ENCODE measurements at places on chromosomes 2 and 18. TPM values are rescaled to one million over a fixed set of nuclear protein-coding genes. Genes with fewer than 3 reads are reported as not detected.

DNA sequence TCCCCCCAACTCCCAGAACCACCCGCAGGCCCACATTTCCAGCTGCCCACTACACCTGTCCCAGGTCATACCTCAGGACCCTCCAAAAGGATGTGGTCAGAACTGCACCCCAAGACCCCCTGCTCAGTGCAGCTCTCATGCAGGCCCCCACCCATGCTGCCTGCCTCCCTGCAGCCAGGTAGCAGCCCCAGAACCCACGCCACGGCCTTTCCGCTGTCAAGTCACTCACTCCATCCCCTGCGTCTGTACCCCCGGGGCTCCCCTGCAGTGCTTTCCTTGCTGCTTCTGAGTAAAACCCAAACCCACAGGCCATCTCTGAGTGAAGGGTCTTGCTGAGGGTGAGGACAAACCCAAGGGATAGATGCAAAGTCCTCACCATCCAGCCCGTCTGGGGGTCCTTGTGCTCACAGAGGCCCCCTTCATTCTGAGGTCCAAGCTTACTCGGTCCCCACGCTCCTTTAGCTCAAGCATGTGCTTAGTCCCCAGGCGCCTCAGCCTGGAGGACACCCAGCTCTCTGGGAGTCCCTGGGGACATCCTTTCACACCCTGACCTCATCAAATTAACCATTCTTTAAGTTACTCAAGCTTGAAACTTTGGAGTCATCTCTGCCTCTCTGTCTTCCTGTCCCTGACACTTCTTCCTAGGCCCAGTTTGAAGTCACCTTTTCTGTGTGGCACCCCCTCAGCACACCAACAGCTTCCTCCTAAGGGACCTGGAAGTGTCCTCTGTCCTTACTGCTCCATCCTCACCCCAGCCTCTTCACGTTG, 130.1 kb downstream of the SMAD7 start:
- peaks cover 80% of the 10 kb centered on the region for H3K4me1 ChIP-seq
- peak overlapping the region; percentile 87 for H3K27ac ChIP-seq
- H3K27me3 ChIP-seq: no peaks in the 10 kb centered on the region

DNA sequence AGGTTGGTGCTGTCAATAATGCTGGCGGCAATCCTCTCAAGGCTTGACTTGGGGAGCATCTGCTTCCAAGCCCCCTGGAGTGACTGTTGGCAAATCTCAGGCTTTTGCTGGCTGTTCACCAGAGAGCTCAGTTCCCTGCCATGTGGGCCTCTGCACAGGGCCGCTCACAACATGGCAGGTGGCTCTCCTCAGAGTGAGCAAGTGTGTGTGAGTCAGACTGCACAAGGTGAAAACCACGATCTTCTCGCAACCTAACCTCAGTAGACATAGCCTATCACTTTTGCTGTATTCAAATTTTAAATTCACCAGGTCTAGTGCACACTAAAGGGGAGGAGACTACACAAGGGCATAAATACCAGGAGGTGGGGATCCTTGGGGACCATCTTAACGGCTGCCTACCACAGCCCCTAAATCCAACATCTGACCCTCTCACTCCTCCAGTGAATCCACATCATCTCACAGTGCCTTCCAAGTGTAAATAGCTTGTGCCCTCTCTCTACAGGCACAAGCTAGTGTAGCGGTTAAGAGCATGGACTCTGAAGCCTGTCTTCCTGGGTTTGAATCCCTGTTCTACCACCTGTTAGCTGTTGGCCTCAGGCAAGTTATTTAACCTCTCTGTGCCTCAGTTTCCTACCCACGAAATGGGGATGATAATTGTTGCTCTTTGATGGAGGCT, 187.7 kb upstream of the CXCR4 start:
- peak; percentile 63 for DNase-seq
- H3K4me1 ChIP-seq: peaks cover 13% of the 10 kb centered on the region
- H3K4me3 ChIP-seq: no peak overlapping the region
- peaks cover 9% of the 10 kb centered on the region for H3K27me3 ChIP-seq
- H3K27ac ChIP-seq: peak overlapping the region; percentile 77

DNA sequence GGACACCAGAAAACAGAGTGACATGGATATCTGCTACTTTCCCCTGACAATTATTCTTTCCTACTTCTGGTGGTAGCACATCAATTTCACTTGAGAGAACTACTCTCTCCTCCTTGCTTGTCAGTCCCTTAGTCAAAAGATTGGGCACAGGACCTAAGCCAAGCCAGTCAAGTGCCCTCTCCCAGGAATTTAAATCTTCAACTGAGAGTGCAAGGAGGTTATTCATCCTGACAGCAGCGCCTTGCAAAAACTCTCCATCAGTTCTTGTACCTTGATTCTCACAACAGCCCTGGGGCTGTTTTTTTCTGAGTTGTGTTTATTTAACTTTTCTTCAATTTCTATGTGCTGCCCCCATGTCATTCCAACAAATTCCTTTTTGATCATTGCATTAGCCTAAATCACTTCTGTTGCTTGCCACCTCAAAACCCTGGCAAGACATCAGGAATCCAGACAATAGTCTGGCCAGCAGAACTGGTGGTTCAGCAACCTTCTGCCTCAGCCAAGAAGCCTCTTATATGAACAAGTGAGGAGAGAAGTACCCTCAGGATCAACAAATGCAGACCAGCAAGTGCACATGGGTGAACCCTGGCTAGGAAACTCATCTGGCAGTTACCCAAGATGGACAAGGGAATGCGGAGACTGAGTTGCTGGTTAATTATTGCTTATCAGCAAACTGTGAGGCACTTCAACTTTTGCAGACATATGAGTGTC, 19.4 kb downstream of the COL4A3 start:
- no peaks in the 10 kb centered on the region for H3K36me3 ChIP-seq
- no peak for DNase-seq
- H3K27me3 ChIP-seq: peaks cover 6% of the 10 kb centered on the region
- no peak overlapping the region for H3K4me3 ChIP-seq

- H3K4me3 ChIP-seq: no peak overlapping the region
- no peaks in the 10 kb centered on the region for H3K4me1 ChIP-seq
- no peaks in the 10 kb centered on the region for H3K27me3 ChIP-seq
- H3K36me3 ChIP-seq: no peaks in the 10 kb centered on the region
- no peak for DNase-seq
Measured at GRCh38 chr2:228318218-228318617, 136.7 kb upstream of the SPHKAP start.

GRCh38 chr2:70745276-70745825, 22.6 kb downstream of the ADD2 start:
- no peak for DNase-seq
- no peaks in the 10 kb centered on the region for H3K36me3 ChIP-seq
- no peaks in the 10 kb centered on the region for H3K4me1 ChIP-seq

DNA sequence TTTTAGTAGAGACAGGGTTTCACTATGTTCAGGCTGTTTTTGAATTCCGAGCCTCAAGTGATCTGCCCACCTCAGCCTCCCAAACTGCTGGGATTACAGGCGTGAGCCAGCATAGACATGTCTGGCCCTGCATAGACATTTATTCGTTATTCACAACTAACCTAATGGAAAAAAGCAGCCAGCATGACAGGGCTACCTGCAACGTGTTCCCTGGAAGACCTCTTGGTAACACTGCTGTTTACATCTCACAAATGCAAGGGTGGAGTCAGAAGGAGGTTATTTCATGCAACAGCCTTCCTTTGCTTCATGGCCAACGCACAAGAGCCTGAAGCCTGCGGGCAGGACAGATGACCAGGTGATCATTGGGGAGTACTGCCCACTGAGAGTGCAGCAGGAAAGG, 9.2 kb downstream of the SERPINE2 start:
- no peak overlapping the region for H3K27ac ChIP-seq
- peaks cover 8% of the 10 kb centered on the region for H3K27me3 ChIP-seq

DNA sequence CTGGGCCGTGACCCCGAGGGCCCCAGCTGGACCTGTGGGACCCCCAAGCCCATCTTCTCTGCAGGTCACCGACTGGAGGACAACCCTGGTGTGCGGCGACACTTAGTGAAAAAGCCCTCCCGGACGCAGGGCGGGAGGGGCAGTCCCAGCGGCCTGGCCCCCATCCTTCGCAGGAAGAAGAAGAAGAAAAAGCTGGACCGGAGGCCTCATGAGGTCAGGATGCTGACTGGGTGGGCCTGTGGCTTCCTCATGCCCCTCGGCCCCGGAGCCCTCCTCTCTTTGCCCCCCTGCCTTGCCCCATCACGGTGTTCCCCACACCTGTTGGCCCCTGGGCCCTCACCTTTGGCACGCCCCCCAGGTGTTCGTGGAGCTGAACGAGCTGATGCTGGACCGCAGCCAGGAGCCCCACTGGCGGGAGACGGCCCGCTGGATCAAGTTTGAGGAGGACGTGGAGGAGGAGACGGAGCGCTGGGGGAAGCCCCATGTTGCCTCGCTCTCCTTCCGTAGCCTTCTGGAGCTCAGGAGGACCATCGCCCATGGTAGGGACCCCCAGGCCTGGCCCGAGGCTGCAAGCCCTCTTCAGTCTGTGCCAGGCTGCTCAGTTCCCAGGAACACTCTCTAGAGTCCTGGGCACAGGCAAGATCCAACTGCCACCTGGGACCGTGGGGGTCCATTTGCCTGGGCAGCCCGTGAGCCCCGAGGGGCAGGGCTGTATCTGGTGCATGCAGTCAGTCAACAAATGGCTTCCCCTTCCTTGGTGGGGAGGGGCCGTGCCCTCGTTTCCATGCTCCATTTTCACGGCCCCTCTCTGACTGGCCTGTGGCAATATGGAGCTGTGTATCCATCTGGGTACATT, 4.7 kb downstream of the SLC4A3 start:
- no peak for DNase-seq
- H3K27ac ChIP-seq: no peak overlapping the region
- H3K36me3 ChIP-seq: no peaks in the 10 kb centered on the region
- H3K27me3 ChIP-seq: peaks cover 9% of the 10 kb centered on the region

DNA sequence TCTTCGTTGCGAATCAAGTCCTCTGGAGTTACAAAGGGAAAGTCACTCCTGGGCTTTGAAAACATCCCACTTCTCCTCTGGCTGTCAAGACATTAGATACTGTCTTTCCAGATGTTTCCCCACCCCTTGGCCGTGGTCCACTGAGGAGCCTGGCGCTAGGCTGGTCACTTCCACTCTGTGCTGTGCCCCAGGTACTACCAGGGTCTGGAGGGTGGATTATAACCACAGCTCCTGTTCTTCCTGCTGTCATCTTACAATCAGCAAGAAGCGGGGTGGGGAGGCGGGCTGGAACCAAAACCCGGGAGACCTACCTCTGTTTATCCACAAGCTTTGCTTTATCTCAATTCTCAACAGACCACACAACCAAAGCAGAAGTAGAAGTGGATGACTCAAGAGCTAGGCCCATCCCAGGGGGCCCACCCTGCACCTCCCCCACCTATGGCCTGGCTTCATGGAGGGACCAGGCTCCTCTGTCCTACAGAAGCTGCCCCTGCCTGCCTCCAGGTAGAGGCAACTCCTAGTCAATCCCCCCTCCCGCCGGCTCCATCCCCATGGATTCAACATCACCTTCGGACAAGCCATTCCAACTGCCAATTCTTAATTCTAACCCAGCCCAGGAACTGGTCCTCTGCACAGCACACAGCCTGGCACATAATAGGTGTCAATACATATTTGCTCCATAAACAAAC, 17.8 kb downstream of the SMAD7 start:
- peak overlapping the region; percentile 94 for H3K27ac ChIP-seq
- DNase-seq: no peak
- peak overlapping the region; percentile 82 for H3K4me3 ChIP-seq
- peaks cover 99% of the 10 kb centered on the region for H3K4me1 ChIP-seq
- H3K27me3 ChIP-seq: peaks cover 43% of the 10 kb centered on the region

DNA sequence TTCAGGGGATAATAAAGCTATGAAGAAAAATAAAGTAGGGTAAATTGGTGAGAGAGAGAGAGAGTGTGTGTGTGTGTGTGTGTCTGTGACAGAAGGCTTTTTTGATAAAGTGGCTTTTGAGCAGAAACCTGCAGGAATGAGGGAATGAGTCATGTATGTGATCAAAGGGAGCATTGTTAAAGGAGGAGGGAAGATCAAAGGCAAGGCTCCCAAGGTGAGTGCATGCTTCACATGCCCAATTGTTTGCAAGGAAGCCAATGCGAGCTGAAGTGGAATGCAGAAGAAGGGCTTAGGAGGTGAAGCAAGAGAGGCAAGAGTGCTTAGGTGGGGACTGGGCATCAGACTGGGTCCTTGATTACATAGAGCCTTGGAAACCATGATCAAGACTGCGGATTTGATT, 96.8 kb downstream of the DNAH6 start:
- H3K4me3 ChIP-seq: no peak overlapping the region
- H3K4me1 ChIP-seq: no peaks in the 10 kb centered on the region
- H3K27ac ChIP-seq: no peak overlapping the region
- H3K27me3 ChIP-seq: peaks cover 5% of the 10 kb centered on the region
- H3K36me3 ChIP-seq: peaks cover 3% of the 10 kb centered on the region

GRCh38 chr2:195413422-195413821, 243.6 kb upstream of the SLC39A10 start:
- H3K4me1 ChIP-seq: no peaks in the 10 kb centered on the region
- no peaks in the 10 kb centered on the region for H3K36me3 ChIP-seq
- H3K4me3 ChIP-seq: no peak overlapping the region
- no peak for DNase-seq
- no peaks in the 10 kb centered on the region for H3K27me3 ChIP-seq
- H3K27ac ChIP-seq: no peak overlapping the region

The CCDC141 gene
- 0.69 TPM for polyA plus RNA-seq

The ATP5F1A gene
- polyA plus RNA-seq: 468 TPM

The TUBA3E gene
- polyA plus RNA-seq: not detected

The RASGRP3 gene
- 2.5 TPM for polyA plus RNA-seq

Measured in immature natural killer cell (primary cell).